ENCODE measurements at places on chromosomes 5 and 9.
A peak's percentile ranks its signal among the peaks of the same experiment; 100 is the strongest.

DNA sequence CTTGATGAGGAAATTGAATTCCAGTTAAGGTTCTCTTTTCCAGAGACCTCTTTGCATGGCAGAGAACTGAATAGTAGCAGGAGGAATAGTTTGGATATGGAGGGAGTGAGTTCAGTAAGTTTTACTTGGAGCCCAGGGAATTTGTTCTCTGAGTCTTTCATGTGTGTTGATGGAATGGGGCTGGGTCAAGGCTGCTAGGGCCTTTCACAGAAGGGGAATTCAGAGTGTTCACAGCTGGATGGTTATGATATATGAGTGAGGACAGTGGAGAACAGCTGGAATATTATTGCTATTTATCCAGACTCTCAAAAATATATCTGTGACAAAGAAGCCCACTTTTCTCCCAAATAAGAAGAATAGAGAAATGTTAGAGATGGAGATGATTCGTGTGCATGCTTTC is 372.8 kb downstream of the PLK2 start:
- DNase-seq: no peak

GRCh38 chr5:34045996-34046395 is 3.0 kb upstream of the C1QTNF3 start:
- DNase-seq: peak; percentile 82

- DNase-seq: peak; percentile 90
Observed at GRCh38 chr9:2816476-2817141, 27.3 kb downstream of the PUM3 start.

DNA sequence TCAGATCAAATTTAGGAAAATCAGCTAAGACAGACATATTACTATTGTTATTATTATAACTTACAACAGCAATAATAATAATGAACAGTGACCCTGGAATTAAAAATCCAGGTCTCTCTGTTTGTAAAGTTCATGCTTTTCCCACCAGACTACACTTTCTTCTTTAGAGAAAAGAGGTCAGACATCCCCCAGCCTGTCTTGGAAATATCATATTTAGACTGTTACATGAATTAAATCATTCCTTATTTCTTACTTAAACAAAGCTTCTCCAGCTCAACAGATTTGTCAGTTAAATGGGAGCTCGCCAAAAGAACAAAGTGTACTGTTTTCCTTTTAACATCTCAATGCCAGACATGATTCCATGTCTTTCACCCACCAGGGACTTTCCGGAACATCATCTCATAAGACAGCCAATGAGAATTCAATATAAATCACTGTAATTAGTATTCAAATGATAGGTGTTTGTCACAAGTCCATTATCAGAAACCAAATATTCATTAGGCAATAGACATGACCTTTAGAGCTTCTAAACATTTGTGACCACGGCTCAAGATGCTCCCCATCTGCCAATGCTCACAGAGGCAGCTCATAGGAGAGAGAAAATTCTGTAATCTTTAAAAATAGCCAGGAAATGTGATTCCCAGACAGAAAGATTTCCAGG is 351.9 kb downstream of the ENC1 start:
- DNase-seq: no peak
